Psoas muscle (tissue), 8 donors: ENCODE measurements at places on chromosomes 5 and 9. TPM values are rescaled to one million over a fixed set of nuclear protein-coding genes. Genes with fewer than 3 reads are reported as not detected.

The OR1N1 gene
- polyA plus RNA-seq, result not detected

The ROR2 gene
- polyA plus RNA-seq, result 0.18 TPM

GRCh38 chr5:113108485-113108884 is 131.9 kb downstream of the DCP2 start:
- no peak overlapping the region for H3K4me3 ChIP-seq
- no peaks in the 10 kb centered on the region for H3K36me3 ChIP-seq
- H3K4me1 ChIP-seq, result no peaks in the 10 kb centered on the region

DNA sequence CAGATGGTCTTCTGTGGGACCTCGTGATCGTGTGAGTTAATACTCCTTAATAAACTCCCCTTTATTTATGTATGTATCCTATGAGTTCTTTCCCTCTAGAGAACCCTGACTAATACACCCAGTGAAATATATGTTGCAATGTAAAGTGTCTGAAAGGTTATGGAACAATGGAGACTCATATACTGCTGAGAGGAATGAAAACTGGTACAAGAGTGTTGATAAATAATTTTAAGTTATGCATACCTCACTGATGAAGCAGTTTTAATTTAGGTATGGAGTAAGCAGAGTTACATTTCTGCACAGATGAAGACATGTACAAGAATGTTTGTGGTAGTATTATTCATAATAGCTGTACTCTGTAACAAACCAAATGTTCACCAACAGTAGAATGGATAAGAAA is 438.3 kb downstream of the TAF11L14 start:
- H3K27ac ChIP-seq, result no peak overlapping the region
- no peaks in the 10 kb centered on the region for H3K4me1 ChIP-seq
- H3K27me3 ChIP-seq, result no peaks in the 10 kb centered on the region
- no peak overlapping the region for H3K4me3 ChIP-seq
- no peaks in the 10 kb centered on the region for H3K36me3 ChIP-seq
- DNase-seq, result no peak

The ANKH gene
- 24.0 TPM for polyA plus RNA-seq

- no peaks in the 10 kb centered on the region for H3K4me1 ChIP-seq
- no peaks in the 10 kb centered on the region for H3K27me3 ChIP-seq
- DNase-seq, result no peak
- no peak overlapping the region for H3K27ac ChIP-seq
- H3K36me3 ChIP-seq, result no peaks in the 10 kb centered on the region
- no peak overlapping the region for H3K4me3 ChIP-seq
These were observed 69.3 kb downstream of the COL23A1 start for GRCh38 chr5:178520851-178521250.

The NTNG2 gene
- polyA plus RNA-seq, result 0.03 TPM

DNA sequence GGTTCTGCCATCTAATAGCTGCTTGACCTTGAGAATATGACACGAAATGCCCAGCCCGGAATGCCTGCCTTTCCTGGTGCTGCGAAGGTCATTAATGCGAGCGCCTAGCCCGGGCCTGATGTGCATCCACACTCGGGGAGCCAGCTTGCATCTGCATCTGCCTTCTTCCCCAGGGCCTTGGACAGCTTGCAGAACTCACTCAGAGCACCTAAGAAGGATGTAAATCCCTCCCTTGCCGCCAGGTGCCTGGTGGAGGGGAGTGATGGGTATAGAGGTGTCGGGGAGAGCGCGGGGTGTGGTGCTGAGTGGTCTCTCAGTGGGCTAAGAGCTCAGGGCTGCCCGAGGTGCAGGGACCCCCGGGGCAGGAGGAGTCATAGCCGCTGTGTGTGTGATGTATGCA is 127.2 kb downstream of the MRPL36 start:
- H3K27ac ChIP-seq, result no peak overlapping the region
- no peak for DNase-seq
- no peaks in the 10 kb centered on the region for H3K36me3 ChIP-seq
- no peaks in the 10 kb centered on the region for H3K4me1 ChIP-seq
- peaks cover 16% of the 10 kb centered on the region for H3K27me3 ChIP-seq
- H3K4me3 ChIP-seq, result no peak overlapping the region

The CENPK gene
- 0.48 TPM for polyA plus RNA-seq
